Fibroblast of skin of left quadriceps (primary cell): ENCODE measurements at places on chromosomes 12 and 14.

- DNase-seq = no peak
These were observed 5.1 kb downstream of the TESC start for GRCh38 chr12:117093918-117094630.

DNA sequence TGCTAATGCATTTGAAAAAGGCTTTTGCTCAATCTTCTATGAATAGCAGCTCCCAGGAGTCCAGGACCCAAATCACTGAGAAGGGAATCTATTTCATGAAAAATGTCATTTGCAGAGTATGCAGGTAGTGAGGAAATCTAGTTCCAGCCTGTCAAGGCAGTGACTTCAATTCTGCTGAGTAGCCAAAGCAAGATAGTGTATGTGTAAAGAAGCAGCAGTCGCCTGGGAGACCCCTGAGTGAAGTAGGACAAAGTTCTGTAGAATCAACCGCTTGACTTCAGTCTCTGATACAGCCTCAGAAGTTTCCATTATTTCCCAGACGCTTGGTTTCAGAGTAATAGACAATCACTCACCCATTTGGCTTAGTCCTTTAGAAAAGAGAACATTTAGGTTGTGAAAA lies 435.6 kb upstream of the LRFN5 start:
- DNase-seq = no peak

- DNase-seq = no peak
These were observed 85.1 kb downstream of the KDM2B start for GRCh38 chr12:121495746-121496145.

DNA sequence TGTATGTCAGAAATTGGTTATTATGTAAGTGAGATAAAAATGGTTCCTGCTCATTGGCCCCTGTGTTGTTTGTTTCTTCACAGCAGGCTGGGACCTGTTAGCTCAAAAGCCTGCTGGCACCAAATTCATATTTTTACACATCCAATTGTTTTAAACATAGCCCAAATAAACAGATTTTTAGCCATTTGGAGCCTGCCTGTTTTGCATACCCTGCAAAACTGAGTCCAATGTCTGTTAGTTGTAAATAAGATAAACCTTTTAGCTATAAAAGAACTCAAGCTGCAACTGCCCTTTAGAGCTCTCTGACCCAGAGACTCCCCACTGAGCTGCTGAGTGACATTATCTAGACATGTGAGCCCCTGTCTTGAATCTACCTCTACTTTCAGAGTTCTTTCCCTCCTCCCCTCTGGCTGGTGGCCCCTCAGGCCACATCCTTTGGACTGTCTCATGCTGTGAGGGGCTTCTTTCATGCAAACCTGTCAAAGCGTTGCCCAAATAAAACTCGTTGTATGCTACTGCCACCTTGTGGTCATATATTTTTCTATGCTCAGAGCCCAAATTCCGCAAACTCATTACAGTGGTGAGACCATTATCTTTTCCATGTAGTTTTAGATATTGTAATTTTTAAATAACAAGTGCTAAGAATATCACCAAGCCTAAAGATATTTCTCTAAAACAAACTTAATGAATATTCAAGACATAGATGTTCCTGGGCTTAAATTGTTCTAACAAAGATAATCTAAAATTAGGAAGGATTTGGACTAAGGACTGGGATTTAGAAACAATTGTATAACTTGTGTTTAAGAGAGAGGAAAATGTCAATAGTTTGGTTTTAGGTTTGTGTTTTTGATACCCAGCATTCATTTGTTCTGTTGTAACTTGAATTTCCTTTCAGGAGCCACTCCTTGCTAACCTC lies 337.9 kb downstream of the AACS start:
- peak; percentile 3 for DNase-seq

- DNase-seq = no peak
These were observed 22.2 kb upstream of the BEGAIN start for GRCh38 chr14:100609331-100609870.

DNA sequence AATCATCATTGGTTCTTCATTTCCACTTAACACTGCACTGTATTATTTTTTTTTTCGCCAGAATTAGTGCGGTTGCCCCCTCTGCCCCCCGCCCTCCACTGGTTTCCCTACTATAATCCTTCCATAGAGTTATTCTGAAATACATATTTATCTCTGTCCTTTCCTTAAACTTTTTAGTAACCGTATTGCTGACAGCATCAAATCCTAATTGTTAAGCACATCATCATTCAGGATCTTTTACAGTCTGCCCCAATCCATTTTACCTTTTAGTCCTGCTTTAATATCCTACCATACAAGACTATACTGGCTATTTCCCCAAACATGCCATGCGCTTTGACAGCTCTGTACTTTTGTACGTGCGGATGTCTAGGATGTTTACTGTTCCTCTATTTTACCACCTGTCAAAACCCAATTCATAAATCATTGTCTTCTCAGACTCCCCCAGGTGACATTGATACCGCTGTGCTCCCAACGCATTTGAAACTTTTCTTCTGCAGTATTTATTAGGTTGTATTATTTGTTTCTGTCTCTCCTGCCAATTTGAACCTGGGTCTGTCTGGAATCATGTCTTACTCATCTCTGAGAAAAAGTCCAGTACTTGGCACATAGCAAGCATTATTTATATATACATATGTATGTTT lies 1.0 kb downstream of the FGFR1OP2 start:
- no peak for DNase-seq

DNA sequence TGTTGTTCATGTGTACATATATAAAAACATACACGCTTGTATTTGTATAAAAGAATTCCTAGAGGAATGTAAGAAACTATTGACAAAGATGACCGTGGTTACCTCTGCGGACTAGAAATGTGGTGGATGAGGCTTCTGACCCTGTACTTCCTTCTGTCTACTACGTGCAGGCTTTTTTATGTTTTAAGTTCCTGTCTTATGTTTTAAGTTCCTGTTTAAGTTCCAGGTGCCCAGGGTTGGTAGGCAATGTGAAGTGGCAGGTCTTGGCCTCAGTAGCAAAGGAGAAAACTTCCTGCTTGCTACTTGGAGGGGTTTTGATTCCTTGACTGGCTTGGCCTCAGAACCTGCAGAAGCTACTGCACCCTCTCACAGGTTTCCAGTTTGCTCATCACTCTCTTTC lies 11.6 kb downstream of the POMT2 start:
- DNase-seq = no peak

DNA sequence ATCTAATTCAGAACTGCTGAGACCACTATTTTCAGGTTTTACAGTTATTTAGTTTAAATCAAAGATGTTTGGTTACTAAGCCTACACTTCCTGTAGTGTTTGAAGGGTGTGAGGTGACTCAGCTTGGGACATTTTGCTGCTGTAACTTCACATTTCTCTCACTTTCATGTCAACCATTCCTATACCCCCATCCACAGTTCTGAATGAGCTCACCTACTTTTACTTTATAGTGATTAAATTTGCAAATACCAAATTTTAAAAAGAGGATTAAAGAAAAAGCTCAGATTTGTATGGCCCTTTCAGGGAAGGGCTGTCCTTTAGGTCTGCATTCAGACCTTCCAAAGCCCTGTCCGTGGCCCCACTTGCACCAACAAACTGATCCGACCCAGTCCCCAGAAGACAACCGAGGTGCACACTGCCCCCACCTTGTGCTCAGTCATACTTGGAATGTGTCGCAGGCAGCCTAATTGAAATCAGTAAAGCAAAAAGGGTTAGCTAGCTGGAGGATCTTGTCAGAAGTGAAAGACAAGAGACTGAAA lies 174.4 kb downstream of the MON2 start:
- no peak for DNase-seq

DNA sequence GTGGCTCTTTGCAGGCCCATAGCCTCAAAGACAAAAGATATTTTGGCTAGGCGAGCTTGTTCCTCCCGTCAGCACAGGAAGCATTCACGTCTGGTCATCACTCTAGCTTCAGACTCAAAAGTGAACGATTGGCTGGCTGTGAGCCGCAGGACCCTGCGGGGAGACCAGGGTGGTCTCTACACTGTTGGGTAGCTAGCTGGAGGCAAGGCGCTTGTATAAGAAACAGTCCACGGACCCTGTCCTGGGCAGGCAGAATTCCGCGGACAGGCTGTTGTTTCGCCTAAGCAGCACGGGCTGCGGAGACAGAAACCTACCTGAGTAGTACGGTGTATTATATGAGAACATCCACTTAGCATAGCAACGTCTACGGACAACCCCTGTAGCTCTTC lies 29.6 kb downstream of the WBP11 start:
- no peak for DNase-seq

DNA sequence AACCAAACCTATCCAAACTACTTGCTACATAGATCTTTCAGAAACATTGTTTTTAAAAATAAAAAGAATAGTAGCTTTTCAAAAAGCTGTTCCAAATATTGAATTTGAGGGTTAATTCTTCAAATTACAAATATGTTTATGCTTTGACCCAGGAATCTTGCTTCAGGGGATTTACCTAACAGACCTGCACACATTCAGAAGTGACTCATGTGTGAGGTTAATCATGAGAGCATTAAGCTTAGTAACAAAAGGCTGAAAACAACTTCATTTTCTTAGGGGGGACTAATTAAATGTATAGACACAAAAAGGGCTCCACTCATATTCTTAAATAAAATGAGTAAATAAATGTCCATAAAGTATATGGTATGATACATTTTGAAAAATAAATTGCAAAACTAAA lies 672.4 kb upstream of the FLRT2 start:
- no peak for DNase-seq

DNA sequence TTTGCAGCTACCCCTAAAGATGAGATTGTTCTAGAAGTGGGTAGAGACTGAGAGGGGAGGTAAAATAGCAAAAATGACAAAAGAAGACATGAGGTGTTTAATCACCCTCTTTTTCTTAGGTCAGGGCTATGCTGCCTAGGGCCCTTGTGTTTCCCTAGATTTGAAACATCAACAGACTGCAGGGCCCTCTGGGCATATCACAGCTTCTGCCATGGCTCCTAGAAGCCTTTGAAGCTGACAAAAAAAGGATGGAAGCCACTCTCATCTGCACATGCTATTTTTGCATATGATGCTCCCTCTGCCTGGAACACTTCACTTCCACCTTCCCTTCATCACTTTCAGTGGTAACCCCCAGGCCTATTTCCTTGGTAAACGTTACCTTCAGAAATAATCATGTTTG lies 68.1 kb downstream of the BTG1 start:
- no peak for DNase-seq

- no peak for DNase-seq
These were observed 1353.0 kb upstream of the SEL1L start for GRCh38 chr14:82886670-82887069.

GRCh38 chr14:83520837-83521236 lies 1987.2 kb upstream of the SEL1L start:
- peak; percentile 79 for DNase-seq

DNA sequence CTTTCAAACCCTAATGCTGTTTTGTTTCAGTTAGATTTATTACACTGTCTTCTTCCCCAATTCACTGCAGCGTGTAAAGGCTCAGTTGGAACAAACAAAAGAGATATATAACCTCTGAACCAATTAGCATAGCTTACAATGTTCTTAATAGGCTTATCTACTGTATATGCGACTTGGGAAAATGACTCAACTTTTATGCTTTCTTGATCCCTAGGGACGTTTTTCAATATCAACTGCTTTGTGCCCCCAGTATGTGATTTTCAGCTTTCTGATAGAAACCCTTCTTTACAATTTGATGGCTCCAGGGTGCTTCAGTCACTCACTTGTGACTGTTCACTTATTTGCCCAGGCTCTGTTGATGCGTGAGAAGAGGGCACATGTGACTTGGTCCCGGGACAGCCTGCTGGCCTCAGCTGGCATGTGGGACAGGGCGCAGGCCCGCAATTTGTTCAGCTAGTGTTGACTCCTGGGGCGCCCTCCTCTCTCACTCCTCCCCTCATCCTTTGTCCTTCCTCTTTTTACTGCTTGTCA lies 107.1 kb downstream of the TMTC2 start:
- DNase-seq = no peak

- DNase-seq = no peak
These were observed 843.9 kb downstream of the FLRT2 start for GRCh38 chr14:86373886-86374285.
